ENCODE measurements at places on chromosomes 11 and 22.

DNA sequence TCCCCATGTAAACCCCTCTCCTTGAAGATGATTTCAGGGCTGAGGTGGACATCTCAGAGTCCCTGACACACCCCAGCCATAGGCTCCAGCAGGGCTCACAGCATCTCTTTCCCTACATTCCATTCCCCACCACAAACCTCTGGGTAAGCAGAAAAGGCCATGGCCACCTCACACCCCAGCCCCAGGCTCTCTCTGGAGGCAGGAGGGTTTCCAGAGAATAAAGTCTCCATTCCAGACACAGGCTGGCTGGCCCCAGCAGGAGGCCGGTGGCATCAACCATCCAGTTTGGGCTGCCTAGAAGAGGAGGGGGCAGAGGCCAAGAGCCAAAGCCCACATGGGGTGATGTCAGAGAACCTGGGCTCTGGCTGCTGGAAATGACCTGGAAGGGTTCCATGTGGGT lies 61.4 kb downstream of the TP53I11 start:
- DNase-seq, result no peak

DNA sequence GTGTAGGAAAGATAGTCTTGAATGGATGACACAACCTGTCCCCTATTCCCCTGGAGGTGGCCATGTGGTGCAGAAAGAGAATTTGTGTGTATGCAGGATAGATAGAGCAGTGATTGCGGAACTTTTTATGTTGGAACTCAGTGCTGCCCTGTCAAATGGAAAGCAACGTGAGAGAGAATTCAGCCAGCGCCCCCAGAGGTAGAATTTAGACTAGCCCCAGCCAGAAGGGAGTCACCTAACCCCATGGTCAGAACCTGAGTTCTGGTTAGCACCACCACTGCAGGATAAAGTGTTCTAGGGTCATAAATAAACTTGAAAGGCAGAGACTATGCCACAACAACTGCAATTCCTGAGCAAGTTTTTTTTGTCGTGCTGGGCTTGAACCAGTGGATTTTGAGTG lies 152.9 kb upstream of the GRIA4 start:
- DNase-seq, result no peak

DNA sequence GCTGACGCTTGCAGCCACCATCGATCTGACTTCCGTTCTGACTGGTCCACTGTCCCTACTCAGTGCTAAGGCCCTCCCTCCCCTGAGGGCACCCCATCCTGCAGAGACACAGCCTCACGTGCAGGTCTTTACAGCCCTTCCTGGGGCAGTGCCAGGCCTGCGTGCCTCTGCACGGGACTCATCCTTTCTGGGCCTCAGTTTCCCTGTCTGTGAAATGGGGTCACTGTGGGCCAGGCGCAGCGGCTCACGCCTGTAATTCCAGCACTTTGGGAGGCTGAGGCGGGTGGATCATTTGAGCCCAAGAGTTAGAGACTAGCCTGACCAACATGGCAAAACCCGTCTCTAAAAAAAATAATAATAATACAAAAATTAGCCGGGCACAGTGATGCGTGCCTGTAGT lies 17.8 kb upstream of the PARVG start:
- no peak for DNase-seq

DNA sequence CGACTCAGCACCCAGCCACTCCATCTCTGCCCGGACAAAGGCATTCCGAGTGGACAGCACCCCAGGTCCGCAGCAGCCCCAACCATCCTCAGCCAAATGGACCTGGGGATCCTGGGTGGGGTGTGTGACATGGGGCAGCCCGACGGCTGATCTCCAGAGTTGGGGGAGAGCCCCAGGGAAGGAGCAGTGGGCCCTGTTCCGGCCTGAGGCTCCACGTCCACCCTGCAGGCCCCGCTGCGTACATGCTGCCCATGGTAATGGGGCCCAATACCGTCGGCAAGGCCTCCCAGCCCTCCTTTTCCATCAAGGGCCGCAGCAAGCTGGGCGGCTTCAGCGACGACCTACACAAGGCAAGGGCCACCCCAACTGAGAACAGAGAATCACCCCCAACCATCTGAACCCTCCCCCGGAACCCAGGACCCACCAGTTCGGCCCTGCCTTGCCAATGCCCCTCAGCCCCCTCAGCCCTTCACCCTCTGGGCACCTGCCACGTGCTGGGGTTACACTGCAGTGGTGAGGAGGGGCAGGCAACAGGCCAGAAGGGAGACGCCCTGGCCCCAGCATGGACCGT lies 5.4 kb downstream of the SCGB1C1 start:
- no peak for DNase-seq

- DNase-seq, result no peak
Measured at GRCh38 chr22:32489377-32489776, 14.8 kb downstream of the FBXO7 start.

GRCh38 chr11:111259896-111260295 lies 14.4 kb downstream of the POU2AF2 start:
- DNase-seq, result no peak

DNA sequence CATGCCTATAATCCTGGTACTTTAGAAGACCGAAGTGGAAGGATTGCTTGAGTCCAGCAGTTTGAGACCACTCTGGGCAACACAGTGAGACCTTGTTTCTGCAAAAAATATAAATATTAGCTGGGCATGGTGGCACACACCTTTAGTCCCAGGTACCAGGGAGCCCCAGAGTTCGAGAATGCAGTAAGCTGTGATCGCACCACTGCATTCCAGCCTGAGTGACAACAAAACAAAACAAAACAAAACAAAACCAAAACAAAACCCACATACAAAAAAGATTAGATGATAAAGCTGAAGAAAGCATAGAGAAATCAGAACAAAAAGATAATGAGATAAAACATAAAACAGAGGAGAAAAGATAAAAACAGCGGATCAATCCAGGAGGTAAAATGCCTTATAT lies 62.1 kb downstream of the TCF20 start:
- DNase-seq, result no peak

- no peak for DNase-seq
Measured at GRCh38 chr11:124075841-124076651, 34.9 kb upstream of the OR10G7 start.

GRCh38 chr11:36499315-36499714 lies 10.8 kb downstream of the TRAF6 start:
- no peak for DNase-seq

DNA sequence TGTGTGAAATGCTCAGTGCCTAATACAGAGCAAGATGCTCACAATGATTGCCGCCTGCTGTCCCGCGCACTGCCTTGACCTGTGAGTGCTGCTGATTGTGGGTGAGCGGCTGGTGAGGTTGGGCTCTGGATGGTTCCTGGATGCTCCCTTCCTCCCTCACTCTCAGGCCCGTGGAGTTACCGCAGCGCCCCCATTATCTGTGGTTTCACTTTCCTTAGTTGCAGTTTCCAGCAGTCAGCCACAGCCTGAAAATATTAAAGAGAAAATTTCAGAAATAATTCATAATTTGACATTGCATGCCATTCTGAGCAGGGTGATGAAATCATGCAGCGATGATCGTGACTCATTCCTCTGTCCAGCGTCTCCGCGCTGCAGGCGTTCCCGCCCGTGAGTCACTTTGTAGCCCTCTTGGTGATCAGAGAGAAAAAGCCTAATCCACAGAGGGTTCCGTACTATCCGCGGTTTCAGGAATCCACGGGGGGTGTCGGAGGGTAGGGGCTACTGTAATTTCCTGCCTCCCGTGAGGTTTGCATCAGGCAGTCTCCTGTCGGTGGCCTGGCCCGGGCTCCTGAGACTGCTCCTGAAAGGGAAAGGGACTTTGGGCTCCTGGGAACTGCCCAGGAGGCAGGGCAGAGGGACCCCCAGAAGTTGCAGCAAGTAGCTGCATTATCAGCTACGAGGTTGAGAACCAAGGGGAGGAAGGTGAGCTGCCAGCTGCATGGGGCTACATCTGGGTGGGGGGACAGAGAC lies 10.6 kb downstream of the RPL3 start:
- DNase-seq, result no peak
